ENCODE measurements at places on chromosomes 4 and X.

GRCh38 chr4:116024954-116025708 is 911.7 kb upstream of the NDST4 start:
- DNase-seq: no peak

GRCh38 chrX:103614999-103615398 is 7.2 kb downstream of the TCEAL3 start:
- DNase-seq: no peak

- no peak for DNase-seq
Measured at GRCh38 chrX:23779025-23779424, 3.9 kb upstream of the SAT1 start.

GRCh38 chr4:47525154-47525819 is 40.2 kb downstream of the ATP10D start:
- no peak for DNase-seq

- no peak for DNase-seq
Measured at GRCh38 chrX:7133050-7133440, 14.5 kb upstream of the STS start.

- no peak for DNase-seq
Measured at GRCh38 chr4:40536032-40536431, 93.6 kb downstream of the RBM47 start.

- DNase-seq: no peak
Measured at GRCh38 chr4:68249434-68249833, 3.9 kb upstream of the TMPRSS11B start.

DNA sequence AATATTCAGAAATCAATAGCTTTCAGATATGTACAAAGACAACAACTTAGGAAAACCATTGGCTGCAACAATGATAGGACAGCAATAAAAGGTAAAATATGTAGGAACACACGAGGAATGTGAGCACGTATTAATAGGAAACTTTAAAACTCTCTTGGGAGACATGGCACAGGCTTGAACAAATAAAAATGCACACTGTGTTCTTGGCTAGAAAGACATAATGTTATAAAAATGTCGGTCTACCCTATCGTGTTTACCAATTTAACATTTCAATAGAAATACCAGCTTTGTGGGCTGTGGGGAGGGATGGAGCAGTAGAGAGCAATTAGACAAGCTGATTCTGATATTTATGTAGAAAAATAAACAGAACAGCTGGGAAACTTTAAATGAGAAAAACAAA is 69.0 kb upstream of the FAM9B start:
- DNase-seq: no peak

DNA sequence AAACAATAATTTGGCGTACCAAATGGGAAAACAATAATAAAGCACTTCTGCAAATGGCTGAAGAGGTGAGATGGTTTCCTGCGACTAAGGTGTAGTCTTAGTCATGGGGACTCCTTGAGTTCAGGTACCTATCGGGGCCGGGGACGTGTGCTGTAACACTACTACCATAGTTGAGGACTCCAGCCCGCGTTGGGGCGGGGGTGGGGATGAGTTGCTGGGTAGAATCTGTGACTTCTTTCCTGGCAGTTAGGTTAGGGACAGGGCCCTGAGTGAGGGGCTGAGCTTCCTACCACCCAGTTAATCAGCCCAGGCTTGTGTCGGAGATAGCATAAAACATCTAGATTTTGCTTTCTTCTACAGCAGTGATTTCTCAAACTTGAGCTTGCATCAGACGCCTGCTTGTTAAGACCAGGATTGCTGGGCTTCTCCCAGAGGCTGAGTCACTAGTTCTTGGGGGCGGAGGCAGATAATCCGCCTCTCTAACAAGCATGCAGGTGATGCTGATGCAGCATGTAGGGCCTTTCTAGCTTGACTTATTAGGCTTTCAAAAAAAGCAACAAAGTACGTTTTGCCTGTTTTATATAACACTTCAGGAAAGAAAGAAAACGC is 30.2 kb downstream of the RBBP7 start:
- DNase-seq: no peak

GRCh38 chr4:24551492-24552289 is 32.7 kb downstream of the DHX15 start:
- DNase-seq: no peak

- no peak for DNase-seq
Measured at GRCh38 chrX:25536307-25536970, 520.7 kb upstream of the ARX start.

GRCh38 chrX:31656013-31656412 is 584.2 kb upstream of the FTHL17 start:
- no peak for DNase-seq
